Left lung (tissue), 14 donors: ENCODE measurements at places on chromosomes 13 and 19. TPM values are rescaled to one million over a fixed set of nuclear protein-coding genes. Genes with fewer than 3 reads are reported as not detected.

GRCh38 chr19:34332027-34332760 is 32.8 kb upstream of the GPI start:
- H3K27ac ChIP-seq, result no peak overlapping the region
- H3K27me3 ChIP-seq, result no peaks in the 10 kb centered on the region
- DNase-seq, result no peak
- H3K4me1 ChIP-seq, result no peaks in the 10 kb centered on the region

DNA sequence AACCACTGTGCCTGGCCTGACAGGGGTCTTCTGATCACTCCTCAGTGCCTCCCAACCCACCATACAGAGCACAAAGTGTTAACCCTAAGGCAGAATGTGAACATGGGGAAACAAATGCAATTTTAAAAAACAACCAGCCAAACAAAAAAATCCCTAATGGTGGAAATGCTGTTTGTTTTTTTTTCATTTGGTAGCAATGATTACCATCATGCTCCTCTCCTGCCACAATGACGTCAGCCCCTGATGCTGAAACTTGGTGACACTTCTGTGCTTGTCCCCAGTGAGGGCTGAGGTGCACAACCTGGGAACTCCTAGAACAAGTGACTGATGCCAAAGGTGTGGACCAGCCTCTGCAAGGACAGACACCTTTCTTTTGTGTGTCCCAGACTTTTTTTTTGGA is 4.0 kb upstream of the TSPAN16 start:
- peaks cover 46% of the 10 kb centered on the region for H3K4me1 ChIP-seq
- no peak for DNase-seq
- H3K36me3 ChIP-seq, result no peaks in the 10 kb centered on the region
- no peaks in the 10 kb centered on the region for H3K27me3 ChIP-seq
- H3K27ac ChIP-seq, result no peak overlapping the region

- H3K4me3 ChIP-seq, result no peak overlapping the region
- DNase-seq, result no peak
- no peaks in the 10 kb centered on the region for H3K36me3 ChIP-seq
- no peaks in the 10 kb centered on the region for H3K27me3 ChIP-seq
- no peak overlapping the region for H3K27ac ChIP-seq
- H3K4me1 ChIP-seq, result no peaks in the 10 kb centered on the region
Observed at GRCh38 chr13:98200211-98200878, 23.3 kb upstream of the RNF113B start.

DNA sequence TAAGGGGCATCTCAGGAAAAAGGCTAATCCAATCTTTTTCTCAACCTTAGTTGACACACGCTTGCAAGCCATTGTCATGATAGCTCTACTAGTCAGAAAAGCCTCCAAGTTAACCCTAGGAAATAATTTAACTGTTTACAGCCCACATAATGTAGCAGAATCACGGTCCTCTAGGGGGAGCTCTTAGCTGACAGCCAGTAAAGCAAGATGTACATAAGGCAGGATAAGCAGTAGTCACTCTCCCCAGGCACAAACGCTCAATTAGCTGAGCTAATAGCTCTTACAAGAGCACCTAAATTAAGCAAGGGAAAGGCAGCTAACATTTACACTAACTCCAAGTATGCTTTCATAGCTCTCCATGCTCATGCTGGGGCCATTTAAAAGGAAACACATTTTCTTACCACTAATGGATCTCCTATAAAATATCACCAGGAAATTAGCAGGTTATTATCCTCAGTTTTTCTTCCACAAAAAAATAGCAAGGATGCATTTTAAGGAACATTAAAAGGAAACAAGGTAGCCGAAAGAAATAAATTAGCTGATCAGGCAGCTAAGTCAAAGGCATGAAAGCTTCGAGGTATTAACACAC is 33.7 kb upstream of the ZSCAN5A start:
- H3K4me1 ChIP-seq, result no peaks in the 10 kb centered on the region
- H3K27ac ChIP-seq, result no peak overlapping the region

GRCh38 chr19:18434411-18435175 is 3.3 kb downstream of the ISYNA1 start:
- H3K4me3 ChIP-seq, result no peak overlapping the region
- H3K27me3 ChIP-seq, result no peaks in the 10 kb centered on the region
- no peak for DNase-seq
- H3K36me3 ChIP-seq, result no peaks in the 10 kb centered on the region
- peaks cover 13% of the 10 kb centered on the region for H3K4me1 ChIP-seq
- no peak overlapping the region for H3K27ac ChIP-seq

DNA sequence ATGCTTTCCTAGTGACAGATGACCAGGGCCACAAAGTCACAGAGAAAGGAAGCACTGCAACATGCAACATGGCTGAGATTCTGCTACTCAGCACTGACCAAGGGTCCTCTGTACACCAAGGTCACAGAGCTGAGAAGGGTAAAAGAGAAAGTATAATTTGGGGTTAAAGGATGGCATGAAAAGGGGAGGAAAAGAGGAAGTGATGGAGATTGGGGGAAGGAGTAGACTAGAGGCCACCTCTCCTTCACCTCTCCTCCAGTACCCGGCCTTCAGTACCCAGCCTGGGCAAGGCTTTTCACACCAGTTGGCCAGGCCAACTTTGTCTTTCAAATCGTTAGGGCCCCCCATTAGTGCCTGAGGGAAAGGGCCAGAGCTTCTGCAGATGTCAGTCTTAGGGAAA is 6.3 kb upstream of the RPS19 start:
- H3K36me3 ChIP-seq, result no peaks in the 10 kb centered on the region
- H3K4me1 ChIP-seq, result peaks cover under 1% of the 10 kb centered on the region
- H3K4me3 ChIP-seq, result no peak overlapping the region
- no peaks in the 10 kb centered on the region for H3K27me3 ChIP-seq
- DNase-seq, result no peak
- H3K27ac ChIP-seq, result no peak overlapping the region

- DNase-seq, result no peak
- H3K4me1 ChIP-seq, result no peaks in the 10 kb centered on the region
Observed at GRCh38 chr19:11894851-11895250, 7.3 kb downstream of the ZNF69 start.

DNA sequence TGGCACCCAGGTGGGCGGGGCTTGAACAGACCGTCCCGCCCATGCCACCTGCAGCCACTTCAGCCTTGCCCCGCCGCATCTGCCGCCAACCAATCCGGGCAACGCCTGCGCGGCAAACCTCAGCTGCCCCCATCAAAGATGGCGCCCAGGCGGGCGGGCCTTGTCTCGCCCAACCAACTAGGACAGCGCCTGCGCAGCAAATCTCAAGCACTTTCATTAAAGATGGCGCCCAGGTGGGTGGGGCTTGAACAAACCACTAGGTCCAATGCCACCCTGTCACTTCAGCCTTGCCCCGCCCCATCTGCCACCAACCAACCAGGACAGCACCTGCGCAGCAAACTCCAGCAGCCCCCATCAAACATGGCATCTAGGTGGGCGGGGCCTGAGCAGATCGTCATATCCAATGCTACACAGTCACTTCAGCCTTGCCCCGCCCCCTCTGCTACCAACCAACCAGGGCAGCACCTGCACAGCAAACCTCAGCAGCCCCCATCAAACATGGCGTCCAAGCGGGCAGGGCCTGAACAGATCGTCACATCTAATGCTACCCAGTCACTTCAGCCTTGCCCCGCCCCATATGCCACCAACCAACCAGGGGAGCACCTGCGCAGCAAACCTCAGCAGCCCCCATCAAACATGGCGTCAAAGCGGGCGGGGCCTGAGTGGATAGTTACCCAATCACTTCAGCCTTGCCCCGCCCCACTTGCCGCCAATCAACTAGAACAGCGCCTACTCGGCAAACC is 1.4 kb downstream of the PEG3 start:
- H3K36me3 ChIP-seq, result no peaks in the 10 kb centered on the region
- peak overlapping the region; percentile 85 for H3K27ac ChIP-seq
- peaks cover 51% of the 10 kb centered on the region for H3K27me3 ChIP-seq
- peak; percentile 92 for DNase-seq
- H3K4me1 ChIP-seq, result no peaks in the 10 kb centered on the region
- no peak overlapping the region for H3K4me3 ChIP-seq

- no peak overlapping the region for H3K4me3 ChIP-seq
- H3K36me3 ChIP-seq, result no peaks in the 10 kb centered on the region
- no peaks in the 10 kb centered on the region for H3K4me1 ChIP-seq
- H3K27ac ChIP-seq, result no peak overlapping the region
- no peak for DNase-seq
- H3K27me3 ChIP-seq, result no peaks in the 10 kb centered on the region
Observed at GRCh38 chr13:52882785-52883184, 34.3 kb upstream of the PCDH8 start.

- H3K27me3 ChIP-seq, result no peaks in the 10 kb centered on the region
- peak overlapping the region; percentile 65 for H3K27ac ChIP-seq
- no peaks in the 10 kb centered on the region for H3K36me3 ChIP-seq
- H3K4me3 ChIP-seq, result peak overlapping the region; percentile 6
- H3K4me1 ChIP-seq, result peaks cover 20% of the 10 kb centered on the region
Observed at GRCh38 chr13:23609414-23609760, 39.2 kb downstream of the TNFRSF19 start.

DNA sequence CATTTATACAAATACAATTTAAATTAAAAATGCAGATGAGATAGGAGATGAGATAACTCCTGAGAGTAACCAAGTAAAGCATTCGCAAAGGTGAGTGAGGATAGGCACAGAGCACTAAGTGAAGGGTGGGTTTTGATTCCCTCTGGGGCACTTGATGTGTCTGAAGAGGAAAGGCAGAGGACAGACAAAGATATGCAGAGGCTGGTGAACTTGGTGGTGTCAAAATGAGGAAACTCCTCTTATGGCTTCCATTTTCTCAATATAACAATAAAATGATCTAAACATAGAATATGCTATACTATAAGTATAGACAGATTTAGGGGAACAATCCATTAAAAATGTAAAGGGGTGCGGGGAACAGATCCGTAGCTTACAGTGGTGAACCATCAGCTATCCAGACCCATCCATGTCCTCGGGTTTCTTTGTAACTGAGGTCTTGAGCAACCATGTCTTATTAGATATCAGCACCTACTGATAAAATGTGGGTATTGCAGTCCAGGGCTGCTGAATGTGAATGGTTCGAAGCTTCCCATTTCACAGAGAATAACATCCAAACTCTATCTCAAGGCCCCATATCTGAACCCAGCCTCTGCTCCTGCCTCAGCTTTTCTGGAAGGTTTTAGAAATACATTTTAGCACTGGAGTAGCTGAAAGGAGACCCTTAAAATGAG is 73.9 kb upstream of the SLC10A2 start:
- H3K4me3 ChIP-seq, result no peak overlapping the region
- H3K27ac ChIP-seq, result no peak overlapping the region
- no peaks in the 10 kb centered on the region for H3K27me3 ChIP-seq
- no peaks in the 10 kb centered on the region for H3K4me1 ChIP-seq

GRCh38 chr13:74250738-74251190 is 116.6 kb upstream of the KLF12 start:
- H3K36me3 ChIP-seq, result no peaks in the 10 kb centered on the region
- no peaks in the 10 kb centered on the region for H3K4me1 ChIP-seq
- no peak overlapping the region for H3K4me3 ChIP-seq
- H3K27ac ChIP-seq, result no peak overlapping the region
- DNase-seq, result no peak
- H3K27me3 ChIP-seq, result no peaks in the 10 kb centered on the region

DNA sequence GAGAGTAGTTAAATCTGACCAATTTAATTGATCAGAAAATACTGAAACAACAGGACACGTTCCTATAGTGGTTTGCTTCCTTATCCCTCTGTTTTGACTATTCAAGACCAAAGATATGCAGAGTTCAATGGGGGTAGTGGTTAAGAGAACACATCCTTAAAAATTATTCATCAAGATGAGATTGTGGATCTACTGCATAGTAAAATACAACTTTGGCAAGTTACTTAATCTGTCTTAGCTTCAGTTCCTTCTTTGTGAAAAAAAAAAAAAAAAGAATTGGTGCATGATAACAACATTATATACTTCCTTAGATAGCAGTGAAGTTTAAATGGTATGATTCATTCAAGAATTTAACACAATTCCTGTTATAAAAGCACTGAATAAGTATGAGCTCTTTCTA is 552.1 kb downstream of the DCT start:
- no peak for DNase-seq
- H3K27ac ChIP-seq, result no peak overlapping the region
- H3K36me3 ChIP-seq, result no peaks in the 10 kb centered on the region

GRCh38 chr13:34350671-34351070 is 532.7 kb downstream of the RFC3 start:
- H3K4me3 ChIP-seq, result no peak overlapping the region
- H3K4me1 ChIP-seq, result no peaks in the 10 kb centered on the region
- no peaks in the 10 kb centered on the region for H3K27me3 ChIP-seq
- H3K27ac ChIP-seq, result no peak overlapping the region
- DNase-seq, result no peak

DNA sequence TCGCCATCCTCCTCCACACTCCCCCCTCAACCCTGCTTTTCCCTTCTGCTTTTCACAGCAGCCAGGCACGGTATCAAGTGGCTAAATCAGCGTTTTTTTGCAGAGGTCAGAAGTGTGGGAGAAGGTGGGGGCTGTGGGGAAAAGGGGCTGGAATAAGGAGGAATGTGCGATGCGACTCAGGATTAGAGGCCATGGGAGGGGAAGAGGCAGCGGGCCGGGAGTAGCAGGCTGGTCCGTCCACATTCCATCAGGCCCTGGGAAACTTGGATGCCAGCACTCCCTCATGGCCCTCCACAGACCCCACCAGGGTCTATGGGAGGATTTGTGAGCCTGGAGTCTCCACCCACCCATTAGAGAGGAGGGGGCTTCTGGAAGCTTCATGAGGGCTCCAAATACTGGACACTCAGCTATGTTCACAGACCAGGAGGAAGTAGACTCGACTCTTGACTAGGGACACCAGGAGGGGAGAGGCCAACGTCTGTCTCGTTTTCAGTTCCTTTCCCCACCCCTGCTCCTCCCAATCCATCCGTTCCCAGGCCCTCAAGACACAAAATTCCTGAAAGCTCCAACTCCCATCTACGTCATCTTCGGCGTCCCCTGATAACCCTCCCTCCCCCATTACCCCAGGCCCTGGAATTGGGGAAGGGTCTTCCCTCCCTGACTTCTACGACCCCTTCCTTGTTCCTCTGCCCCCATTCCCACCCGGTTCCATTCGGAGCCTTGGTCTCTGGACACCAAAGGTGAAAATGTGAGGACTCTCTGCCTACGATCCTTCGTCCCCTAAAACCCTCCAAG is 3.3 kb upstream of the KCNC3 start:
- no peaks in the 10 kb centered on the region for H3K36me3 ChIP-seq
- H3K27ac ChIP-seq, result peak overlapping the region; percentile 88

GRCh38 chr19:47319923-47320871 is 10.5 kb downstream of the C5AR1 start:
- H3K4me3 ChIP-seq, result no peak overlapping the region
- H3K27me3 ChIP-seq, result peaks cover 5% of the 10 kb centered on the region
- H3K4me1 ChIP-seq, result no peaks in the 10 kb centered on the region
- peak overlapping the region; percentile 69 for H3K27ac ChIP-seq

GRCh38 chr13:31846182-31846938 is 107.0 kb downstream of the RXFP2 start:
- H3K27me3 ChIP-seq, result peaks cover 18% of the 10 kb centered on the region
- no peaks in the 10 kb centered on the region for H3K4me1 ChIP-seq
- peak; percentile 97 for DNase-seq
- peak overlapping the region; percentile 61 for H3K4me3 ChIP-seq

The ZNF546 gene
- total RNA-seq, result 5.4 TPM

The SHC2 gene
- 34.5 TPM for total RNA-seq

The USHBP1 gene
- total RNA-seq, result 4.8 TPM

The DAND5 gene
- total RNA-seq, result not detected

The FBXO27 gene
- total RNA-seq, result 11.9 TPM

The ACER1 gene
- not detected for total RNA-seq

The YJU2 gene
- total RNA-seq, result 13.2 TPM

The MBD3L2 gene
- total RNA-seq, result not detected

The DIRAS1 gene
- total RNA-seq, result 0.71 TPM
